ENCODE measurements at places on chromosomes 16 and 17. TPM values are rescaled to one million over a fixed set of nuclear protein-coding genes. Genes with fewer than 3 reads are reported as not detected.

The PRR15L gene
- total RNA-seq: not detected

The DNAI2 gene
- total RNA-seq: not detected

The ZSCAN10 gene
- total RNA-seq: not detected

- no peak for DNase-seq
Measured at GRCh38 chr16:4800290-4801041, 2.0 kb downstream of the ROGDI start.

The C16orf90 gene
- total RNA-seq: not detected
